Left ventricle myocardium inferior (tissue), 1 donor: ENCODE measurements at places on chromosomes 3 and 15. TPM values are rescaled to one million over a fixed set of nuclear protein-coding genes. Genes with fewer than 3 reads are reported as not detected.

The RTP2 gene
- total RNA-seq = not detected

The ZBTB47 gene
- 118 TPM for total RNA-seq

The DGKG gene
- 65.7 TPM for total RNA-seq

DNA sequence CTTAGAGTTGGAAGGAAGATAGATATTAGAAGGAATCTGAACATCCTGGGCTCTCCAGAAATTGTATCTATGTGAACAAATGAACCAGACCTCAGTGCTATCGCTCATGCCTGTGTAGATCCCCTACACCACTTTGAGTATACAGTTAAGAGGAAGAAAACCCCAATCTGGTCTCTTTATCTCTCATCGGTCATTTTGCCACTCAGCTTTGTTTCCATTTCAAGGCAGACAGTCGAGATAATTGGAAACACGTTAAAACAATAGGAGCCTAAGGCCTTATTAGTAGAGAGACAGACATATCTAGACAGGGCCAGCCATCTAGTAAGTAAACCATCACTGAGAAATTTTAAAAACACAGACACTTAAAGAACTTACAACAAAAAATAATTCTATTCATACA lies 101.6 kb downstream of the MYLK start:
- peaks cover 5% of the 10 kb centered on the region for H3K4me1 ChIP-seq
- no peak for DNase-seq
- no peaks in the 10 kb centered on the region for H3K36me3 ChIP-seq
- H3K4me3 ChIP-seq = no peak overlapping the region
- H3K27me3 ChIP-seq = no peaks in the 10 kb centered on the region
- no peak overlapping the region for H3K27ac ChIP-seq

The GPD1L gene
- 437 TPM for total RNA-seq

The IGF2BP2 gene
- 17.9 TPM for total RNA-seq

GRCh38 chr3:133384331-133385027 lies 15.4 kb upstream of the BFSP2 start:
- peaks cover 25% of the 10 kb centered on the region for H3K27me3 ChIP-seq
- H3K36me3 ChIP-seq = no peaks in the 10 kb centered on the region
- H3K27ac ChIP-seq = no peak overlapping the region
- H3K4me1 ChIP-seq = peaks cover 5% of the 10 kb centered on the region
- DNase-seq = peak; percentile 38

The ASB14 gene
- total RNA-seq = 23.3 TPM

- no peak for DNase-seq
- H3K36me3 ChIP-seq = peaks cover 11% of the 10 kb centered on the region
- no peak overlapping the region for H3K4me3 ChIP-seq
- H3K4me1 ChIP-seq = no peaks in the 10 kb centered on the region
- no peaks in the 10 kb centered on the region for H3K27me3 ChIP-seq
Measured at GRCh38 chr3:158273656-158274055, 163.8 kb downstream of the RSRC1 start.
